ENCODE measurements at places on chromosomes 7 and 10.

GRCh38 chr7:102111061-102112041, 175.3 kb upstream of the SH2B2 start:
- no peak for DNase-seq

GRCh38 chr7:130187360-130187759, 17.8 kb downstream of the TMEM209 start:
- no peak for DNase-seq

- DNase-seq: peak; percentile 91
These were observed 30.1 kb upstream of the KMT2E start for GRCh38 chr7:104983578-104984539.

- DNase-seq: no peak
These were observed 6.1 kb upstream of the VCL start for GRCh38 chr10:73991884-73992245.

DNA sequence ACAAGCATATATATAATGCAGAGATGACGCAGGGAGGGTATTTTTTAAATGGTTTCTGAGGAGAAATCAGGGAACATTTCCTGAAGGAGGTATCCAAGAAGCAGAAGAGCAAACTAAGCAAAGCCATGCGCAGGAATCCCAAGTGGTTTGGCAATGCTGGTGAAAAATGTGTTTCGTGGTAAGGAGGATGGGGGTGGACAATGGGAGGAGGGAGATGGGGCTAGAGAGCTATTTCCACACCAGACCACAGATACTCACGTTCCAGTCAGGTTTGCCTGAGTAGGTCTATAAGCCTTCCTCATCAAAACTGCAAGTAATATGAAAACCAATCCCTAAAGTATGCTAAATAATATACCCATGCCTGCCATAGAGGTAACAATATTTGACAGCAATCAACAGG, 223.7 kb upstream of the MKLN1 start:
- peak; percentile 58 for DNase-seq

- no peak for DNase-seq
These were observed 37.6 kb downstream of the OAT start for GRCh38 chr10:124381011-124381611.

- DNase-seq: peak; percentile 42
These were observed 86.1 kb upstream of the DNAJB6 start for GRCh38 chr7:157250605-157251228.

- no peak for DNase-seq
These were observed 80.2 kb upstream of the CACNB2 start for GRCh38 chr10:18059826-18060559.

DNA sequence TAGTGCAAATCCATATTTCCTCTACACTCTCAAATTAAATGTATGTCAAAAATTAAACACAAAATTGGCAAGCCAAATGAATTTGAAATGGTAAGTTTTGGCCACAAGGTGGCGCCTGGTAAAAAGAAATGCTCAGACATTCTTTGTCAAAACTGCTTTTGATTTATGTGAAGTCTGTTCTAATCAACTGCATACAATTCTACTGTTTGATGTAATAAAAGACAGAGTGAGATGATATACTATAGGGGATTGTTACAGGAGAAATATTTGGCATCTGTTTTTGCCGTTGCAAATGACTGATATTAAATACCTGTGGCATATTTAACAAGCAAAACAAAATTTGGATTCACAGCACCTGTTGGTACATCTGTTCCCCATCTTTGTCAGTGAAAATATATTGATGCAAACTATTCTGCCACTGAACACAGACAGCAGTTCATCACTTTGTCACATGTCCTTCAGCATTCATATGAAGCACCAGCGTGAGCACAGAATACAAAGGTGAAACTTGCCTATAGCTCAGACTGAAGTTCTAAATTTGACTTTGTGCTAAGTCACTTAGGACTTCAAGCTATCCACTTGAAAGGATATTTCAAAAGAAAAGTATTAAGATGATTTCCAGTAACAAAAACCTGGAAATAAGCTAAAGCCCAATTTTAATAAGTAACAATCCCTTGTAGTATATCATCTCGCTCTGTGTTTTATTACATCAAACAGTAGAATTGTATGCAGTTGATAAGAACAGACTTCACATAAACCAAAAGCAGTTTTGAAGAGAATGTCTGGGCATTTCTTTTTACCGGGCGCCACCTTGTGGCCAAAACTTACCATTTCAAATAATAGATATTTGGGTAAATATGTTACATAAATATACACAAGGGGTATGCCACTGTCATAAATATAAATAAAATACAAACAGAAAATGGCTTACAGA, 10.2 kb upstream of the CH25H start:
- peak; percentile 59 for DNase-seq

DNA sequence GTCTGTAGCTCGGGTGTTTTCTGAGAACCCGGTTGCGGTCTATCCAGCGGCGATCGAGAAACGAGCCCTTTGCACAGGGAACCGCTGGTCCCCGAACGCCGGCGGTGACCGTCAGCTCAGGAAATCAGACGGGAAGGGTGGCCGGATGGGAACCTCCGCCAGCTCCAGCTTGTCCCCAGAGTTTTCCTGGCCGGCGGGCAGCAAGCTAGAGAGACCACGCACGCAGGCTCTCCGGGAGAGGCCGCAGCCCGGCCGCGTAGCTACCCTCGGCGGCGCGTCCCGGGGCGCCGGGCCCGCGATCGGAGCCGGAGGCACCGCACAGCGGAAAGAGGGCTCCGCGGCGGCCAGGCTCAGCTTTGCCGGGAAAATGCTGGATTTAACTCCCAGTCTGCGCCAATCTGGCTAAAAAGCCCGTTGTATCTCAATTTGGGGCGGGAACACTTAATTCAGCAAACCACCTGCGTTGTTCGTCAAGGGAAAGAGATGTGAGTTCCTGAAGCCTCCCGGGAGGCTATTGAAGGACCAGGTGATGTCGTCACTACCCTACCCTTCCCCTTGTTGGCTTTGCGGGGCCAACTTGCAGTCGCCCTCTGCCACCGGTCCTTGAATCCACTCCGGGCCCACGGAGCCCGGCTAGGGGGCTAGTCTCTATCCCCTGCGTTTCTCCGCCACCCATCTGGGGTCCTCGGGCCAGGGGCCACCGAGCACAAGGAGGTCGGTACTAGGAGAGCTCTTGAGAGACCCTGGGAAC, 859 bp upstream of the CH25H start:
- peak; percentile 13 for DNase-seq

DNA sequence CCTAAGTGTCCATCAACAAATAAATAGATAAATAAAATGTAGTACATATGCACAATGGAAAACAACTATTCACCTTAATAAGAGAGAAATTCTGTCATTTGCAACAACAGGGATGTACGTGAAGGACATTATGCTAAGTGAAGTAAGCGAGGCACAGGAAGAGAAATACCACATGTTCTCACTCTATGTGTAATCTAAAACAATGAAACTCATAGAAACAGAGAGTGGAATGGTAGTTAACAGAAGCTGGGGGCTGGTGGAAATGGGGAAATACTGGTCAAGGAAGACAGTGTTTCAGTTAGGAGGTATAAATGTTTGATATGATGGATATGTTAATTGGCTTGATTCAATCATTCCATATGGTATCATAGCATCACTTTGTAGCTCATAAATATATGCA, 43.1 kb downstream of the ARL4A start:
- DNase-seq: no peak

- DNase-seq: peak; percentile 53
These were observed at the start of gene TNS3 for GRCh38 chr7:47581804-47582763. TSS of gene TNS3 (minus strand) at chr7:47582111. CDS start at chr7:47439636, 142,475 bp downstream.

DNA sequence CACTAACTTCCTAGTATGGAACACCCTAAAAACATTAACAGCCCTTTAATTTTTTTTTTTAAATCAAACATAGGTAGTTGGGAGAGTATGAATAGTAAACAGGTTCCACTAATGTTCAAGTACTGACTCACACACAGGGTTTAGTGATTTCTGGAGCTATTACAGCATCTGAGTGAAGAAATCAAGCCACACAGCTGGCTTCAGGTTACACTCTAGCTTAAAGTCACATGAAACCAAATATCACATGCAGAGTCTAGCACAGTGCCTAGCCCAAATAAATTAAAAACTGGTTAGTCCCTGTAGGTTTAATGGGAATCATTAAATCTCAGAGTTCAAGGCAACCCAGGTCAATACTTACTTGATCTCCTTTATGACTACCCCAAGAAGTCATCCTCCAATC, 11.6 kb downstream of the PANK1 start:
- DNase-seq: peak; percentile 87

DNA sequence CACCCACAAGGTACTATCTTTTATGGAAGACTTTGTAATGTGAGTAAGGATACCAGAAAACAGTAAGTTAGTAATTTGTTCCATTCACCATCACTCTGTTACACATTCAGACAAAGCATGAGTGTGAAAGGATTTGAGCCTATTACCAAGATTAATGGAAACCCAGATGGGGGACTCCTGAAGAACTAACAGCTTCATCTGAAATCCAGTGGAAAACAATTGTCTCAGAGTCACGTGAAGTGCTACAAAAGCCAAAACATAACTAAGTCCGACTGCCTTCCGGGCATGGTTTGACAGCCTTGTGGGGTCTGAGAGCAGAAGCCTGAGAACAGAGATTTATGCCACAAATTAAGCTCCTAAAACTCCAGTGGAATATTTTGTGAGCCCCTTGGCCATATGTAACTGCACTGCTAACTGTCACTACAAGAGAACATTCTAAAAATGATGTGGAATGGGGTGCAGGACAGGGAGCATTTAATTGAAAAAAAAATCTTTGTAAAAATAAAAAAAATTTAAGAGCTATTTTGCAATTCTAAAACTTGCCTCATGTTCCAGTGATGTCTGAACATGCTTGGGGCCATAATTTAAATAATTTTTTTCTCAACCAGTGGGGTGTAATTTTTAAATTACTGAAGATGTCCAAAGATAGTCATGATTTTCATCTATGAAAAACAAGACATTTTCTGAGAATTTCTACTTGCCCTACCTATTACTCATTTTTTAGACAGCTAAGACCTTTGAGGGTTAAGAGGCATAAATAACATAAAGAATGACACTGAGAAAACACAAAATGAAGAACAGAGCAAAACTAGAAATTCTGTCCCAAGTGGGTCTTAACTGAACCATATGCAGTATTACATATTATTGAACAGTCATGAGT, 555.0 kb downstream of the INHBA start:
- no peak for DNase-seq

- DNase-seq: peak; percentile 77
These were observed 44.5 kb upstream of the CAV2 start for GRCh38 chr7:116455009-116455408.

All from HCEC 1CT (cell line).